ENCODE measurements at places on chromosomes 6 and 20.

- no peak for DNase-seq
Observed at GRCh38 chr6:148200781-148201180, 141.9 kb upstream of the SASH1 start.

DNA sequence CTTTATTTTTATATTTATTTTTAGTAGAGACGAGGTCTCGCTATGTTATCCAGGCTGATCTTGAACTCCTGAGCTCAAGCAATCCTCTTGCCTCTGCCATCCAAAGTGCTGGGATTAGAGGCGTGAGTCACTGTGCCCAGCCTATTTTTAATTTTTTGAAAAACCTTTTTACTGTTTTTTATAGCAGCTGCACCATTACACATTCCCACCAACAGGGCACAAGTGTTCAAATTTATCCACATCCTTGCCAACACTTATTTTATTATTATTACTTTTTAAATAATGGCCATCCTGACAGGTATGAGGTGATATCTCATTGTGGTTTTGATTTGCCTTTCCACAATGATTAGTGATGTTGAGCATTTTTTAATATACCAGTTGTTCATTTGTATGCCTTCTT lies 42.5 kb downstream of the PACSIN1 start:
- DNase-seq, result no peak

GRCh38 chr6:305371-306206 lies 13.3 kb downstream of the DUSP22 start:
- DNase-seq, result no peak

DNA sequence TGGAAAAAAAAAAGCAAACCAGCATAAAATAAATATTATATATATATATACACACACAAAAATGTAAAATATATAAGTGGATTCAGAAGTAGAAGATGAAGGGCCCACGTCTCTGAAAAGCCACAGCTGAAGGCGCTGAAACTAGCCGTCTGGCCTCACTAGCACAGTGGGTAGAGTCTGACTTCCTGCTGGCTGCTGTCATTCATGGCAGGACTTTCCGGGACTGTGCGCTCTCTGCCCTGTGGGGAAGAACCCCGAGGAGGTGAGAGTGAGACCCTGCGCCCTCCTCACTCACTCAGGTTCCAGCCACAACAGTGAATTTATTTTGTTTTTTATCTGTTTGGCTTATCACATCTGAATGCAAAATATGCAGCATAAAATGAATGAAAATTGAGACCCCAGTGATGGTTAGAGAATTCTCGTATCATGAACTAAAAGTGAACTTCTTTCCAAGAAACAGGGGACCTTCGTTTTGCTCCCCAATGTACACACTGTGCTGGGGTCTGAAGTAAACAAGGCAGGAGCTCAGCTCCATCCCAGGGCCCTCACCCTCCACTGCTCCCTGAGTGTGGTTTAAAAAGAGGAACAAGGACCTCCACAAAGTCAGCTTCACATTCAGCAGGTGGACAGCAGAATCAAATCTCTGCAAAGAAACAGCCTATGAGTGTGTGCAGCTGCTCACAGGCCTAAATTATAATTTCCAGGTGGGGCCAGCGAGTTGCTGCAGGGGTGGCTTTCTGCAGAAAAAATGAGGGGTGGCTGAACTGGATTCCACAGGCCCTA lies 1.3 kb upstream of the RAMACL start:
- no peak for DNase-seq

All from AG10803 (cell line).